DMS79 (cell line): ENCODE measurements at places on chromosomes 2 and 18.

DNA sequence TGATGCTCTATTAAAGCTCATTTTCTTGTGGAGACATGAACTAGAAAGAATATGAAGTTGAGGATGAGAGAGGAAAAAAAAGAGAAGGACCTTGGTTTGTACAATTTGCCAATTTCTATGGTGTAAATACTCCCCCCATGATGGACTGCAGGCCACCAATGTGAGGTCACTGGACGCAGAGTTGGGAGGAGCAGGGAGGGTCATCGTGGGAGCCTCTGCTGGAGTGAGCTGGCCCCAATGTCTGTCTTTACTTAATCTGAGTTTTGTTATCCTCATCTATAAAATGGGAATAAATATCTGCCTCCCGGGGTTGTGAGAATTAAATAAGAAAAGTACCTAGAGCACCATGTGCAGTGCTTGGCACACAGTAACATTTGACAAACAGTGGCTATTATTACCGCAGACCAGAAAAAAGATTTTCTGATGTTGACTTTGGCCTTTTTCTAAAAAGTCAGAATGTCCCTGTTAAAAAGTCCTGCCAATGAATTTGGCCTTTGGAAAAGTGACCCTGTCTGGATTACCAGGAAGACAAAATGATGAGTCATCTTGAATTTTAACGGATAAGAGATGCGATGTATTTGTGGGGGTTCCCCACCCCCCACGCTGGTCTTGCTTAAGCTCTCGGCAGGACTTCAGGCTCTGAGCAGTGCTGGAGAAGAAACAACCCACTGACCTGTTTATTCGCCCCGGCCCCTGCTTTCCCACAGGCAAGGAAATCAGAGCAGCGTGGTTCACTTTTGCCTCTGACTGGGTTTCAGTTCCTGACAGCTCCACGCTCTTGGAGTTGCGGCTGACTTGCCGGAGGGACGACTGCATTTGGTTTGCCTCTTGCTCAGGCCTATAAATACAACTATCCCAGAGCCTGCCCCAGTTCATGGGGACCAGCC, 50.3 kb upstream of the FOSL2 start:
- DNase-seq: no peak

DNA sequence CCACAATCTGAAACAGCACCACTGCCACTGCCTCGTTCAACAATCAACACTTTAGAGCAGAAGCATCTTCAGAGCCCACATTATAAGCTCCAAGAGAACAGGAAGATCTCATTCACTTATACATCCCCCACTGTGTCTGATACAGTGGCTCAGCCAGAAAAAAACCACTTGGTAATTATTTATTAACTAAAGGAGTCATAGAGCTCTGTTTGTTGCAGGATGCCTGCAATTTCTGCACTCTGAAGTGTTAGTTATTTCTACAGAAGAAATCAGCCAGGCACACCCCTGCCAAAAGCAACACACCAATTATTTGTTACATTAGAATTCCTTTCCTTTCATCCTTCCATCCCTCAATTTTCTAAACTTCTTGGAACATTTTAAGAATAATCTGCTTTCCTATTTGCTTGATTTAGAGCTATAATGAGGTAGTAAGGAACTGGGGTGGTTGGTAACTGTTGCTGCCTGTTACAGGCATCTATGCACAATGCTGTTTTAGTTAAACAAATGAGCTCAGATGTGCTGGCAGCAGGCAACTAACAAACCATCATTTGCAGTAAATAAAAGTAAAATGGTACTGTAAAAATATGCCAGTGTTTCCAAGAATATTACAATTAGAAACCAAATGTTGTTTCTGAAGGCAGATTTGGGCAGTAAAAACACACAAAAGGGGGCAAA, 59.9 kb downstream of the DYM start:
- no peak for DNase-seq

DNA sequence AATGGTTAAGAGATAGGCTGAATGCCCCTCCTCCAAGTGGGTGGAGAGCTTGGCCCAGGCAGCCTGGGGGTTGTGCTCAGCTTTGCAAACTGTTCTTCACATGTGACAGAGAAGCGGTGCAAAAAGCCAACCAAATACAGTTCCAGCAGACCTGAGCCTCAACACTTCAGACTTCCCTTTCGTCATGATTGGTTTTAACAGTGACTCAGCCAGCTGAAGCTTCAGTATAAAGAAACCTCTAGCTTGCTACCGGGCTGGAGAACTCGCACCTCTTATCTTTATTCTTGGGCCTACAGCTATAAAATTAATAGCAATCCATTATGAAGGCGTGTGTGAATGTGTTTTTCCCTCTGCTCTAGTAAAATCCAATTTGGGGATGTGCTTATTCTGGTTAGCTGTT, 20.0 kb downstream of the SETBP1 start:
- DNase-seq: no peak

GRCh38 chr2:63775191-63775590, 66.5 kb upstream of the UGP2 start:
- no peak for DNase-seq

GRCh38 chr2:124563426-124563825, 538.3 kb downstream of the CNTNAP5 start:
- no peak for DNase-seq

GRCh38 chr2:501130-501529, 176.1 kb downstream of the TMEM18 start:
- no peak for DNase-seq

DNA sequence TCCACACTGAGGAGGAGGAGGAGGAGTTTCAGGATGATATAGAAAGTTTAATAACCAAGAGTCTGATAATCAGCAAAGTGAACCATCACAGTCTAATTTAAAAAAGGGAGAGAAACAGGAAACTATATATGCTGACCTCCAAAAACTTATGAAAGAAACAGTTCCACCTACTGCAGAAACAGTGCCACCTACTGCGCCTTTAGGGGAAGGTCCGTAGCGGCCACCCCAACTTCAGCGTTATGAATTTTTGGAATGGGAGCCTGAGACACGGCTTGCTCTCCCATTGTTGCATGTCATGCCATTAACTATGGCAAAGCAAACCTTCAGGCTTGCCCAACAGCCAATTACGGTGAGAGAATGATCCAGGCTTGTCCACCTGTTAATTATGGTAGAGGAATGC, 1719.2 kb upstream of the LRRTM1 start:
- DNase-seq: no peak

DNA sequence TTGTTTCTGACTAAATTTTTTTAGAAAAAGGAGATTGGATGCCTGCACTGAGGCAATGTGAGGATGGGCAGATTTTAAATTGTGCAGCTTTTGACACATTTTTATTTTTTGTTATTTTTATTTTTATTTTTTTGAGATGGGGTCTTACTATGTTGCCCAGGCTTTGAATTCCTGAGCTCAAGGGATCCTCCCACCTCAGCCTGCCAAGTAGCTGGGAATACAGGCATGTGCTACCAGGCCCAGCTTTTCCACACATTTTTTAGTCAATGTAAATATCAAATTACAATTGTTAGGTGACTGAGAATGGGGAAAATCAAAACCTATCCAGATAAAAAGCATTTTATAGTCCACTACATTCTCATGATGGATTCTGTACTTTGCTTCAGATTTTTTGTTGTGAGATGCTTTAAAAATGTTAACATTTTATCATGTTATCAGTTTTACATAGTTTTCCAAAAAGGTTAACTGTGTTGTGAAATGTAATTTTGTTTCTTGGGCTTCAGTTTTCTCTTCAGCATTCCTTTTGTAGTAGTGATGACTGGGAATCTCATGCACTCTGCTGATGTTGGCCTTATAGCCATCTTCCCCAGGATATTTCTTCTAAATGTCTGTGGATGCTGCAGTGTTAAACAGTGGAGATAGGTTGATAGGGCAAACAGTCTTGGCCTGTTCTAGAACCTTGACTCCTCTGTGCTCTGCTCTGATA, 41.4 kb downstream of the PKP4 start:
- DNase-seq: no peak

GRCh38 chr2:191318729-191319078, 73.5 kb downstream of the MYO1B start:
- no peak for DNase-seq

GRCh38 chr18:47108998-47109405, 41.3 kb downstream of the HDHD2 start:
- DNase-seq: no peak

- DNase-seq: no peak
Observed at GRCh38 chr2:107742460-107743027, 84.1 kb upstream of the RGPD4 start.

- no peak for DNase-seq
Observed at GRCh38 chr2:41880561-41881243, 167.1 kb upstream of the PKDCC start.

GRCh38 chr2:148745151-148745851, 100.8 kb downstream of the EPC2 start:
- DNase-seq: no peak

DNA sequence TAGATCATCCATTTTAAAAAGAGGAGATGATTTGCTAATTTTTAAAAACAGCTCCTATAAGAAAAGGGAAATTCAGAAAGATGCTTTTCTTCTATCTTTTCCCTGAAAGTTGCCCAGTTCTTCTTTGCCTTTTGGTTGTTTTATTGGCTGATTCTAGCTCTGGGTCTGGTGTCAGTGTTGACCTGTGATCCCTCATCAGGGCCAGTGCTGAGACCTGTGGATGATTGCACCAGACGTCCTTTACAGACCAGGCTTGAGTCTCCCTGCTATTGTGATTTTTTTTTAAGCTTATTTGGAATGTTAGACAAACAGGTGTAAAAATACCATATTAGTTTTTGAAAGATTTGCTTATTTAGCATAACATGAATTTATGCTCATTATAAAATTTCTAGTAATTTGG, 88.2 kb downstream of the ACSL3 start:
- no peak for DNase-seq

GRCh38 chr2:229313591-229313990, 42.5 kb upstream of the PID1 start:
- DNase-seq: no peak

- no peak for DNase-seq
Observed at GRCh38 chr2:197628043-197628500, 47.3 kb downstream of the RFTN2 start.

GRCh38 chr2:161243905-161244304, 64.3 kb upstream of the PSMD14 start:
- no peak for DNase-seq

- DNase-seq: no peak
Observed at GRCh38 chr2:149068225-149068995, 29.9 kb downstream of the LYPD6B start.

GRCh38 chr2:169072163-169072925, 3.0 kb downstream of the DHRS9 start:
- no peak for DNase-seq

DNA sequence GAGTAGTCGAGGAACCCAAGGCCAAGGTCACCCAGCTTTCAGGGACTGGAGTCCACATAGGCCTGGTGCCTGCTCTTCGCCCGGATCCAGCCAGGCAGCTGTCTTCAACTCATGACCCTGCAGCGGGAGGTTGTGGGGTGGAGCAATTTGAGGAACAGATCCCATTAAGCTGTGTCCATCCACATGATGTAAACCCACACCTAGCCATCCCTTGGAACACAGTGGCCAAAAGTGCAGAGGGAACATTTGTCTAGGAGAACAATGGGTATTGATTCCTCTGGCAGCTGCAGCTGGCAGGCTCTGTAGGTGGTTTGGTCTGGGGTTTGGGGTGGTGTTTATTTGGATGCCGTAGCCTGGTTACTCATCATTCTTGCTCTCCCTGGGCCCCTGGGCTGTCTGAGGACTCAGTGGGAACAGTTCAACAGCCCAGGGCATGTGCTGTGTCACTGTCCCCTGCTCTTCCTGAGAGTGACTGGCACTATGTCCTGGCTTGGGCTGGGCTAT, 99.4 kb downstream of the TFCP2L1 start:
- DNase-seq: no peak

DNA sequence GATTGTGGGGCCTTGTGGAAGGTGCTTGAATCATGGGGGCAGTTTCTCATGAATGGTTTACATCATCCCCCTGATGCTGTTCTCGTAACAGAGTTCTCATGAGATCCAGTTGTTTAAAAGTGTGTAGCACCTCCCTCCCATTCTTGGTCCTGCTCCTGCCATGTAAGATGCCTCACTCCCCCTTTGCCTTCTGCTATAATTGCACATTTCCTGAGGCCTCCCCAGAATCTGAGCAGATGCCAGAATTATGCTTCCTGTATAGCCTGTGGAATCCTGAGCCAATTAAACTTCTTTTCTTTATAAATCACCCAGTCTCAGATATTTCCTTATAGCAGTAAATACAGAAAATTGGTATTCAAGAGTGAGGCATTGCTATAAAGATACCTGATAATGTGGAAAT, 15.6 kb upstream of the WDR75 start:
- no peak for DNase-seq

DNA sequence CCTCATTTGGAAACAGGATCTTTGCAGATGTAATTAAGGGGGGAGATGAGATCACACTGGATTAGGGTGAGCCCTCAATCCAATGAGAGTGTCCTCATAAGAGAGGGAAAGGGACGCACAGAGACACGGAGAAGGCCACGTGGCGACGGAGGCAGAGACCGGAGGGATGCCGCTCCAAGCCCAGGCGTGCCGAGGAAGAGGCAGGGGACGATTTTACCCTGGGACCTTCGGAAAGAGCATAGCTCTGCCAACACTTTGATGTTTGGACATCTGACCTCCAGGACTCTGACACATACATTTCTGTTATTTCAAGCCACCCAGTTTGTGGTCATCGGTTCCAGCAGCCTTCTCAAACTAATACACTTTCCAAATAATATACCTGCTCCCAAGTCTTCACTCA, 84.4 kb upstream of the ZCCHC2 start:
- DNase-seq: no peak

- DNase-seq: no peak
Observed at GRCh38 chr2:26583381-26583911, 57.7 kb downstream of the CIB4 start.

GRCh38 chr2:108834620-108835019, 48.0 kb downstream of the CCDC138 start:
- no peak for DNase-seq

- no peak for DNase-seq
Observed at GRCh38 chr2:112787729-112788393, 3.6 kb upstream of the IL1A start.

GRCh38 chr2:196983934-196984333, 57.4 kb upstream of the PGAP1 start:
- DNase-seq: no peak

- DNase-seq: no peak
Observed at GRCh38 chr18:54924948-54925347, 34.3 kb downstream of the CCDC68 start.
